ENCODE measurements at places on chromosomes 13 and 19.

GRCh38 chr13:49298903-49299605 lies 51.3 kb downstream of the CDADC1 start:
- no peak for DNase-seq

GRCh38 chr19:18435178-18435841 lies 2.6 kb downstream of the ISYNA1 start:
- DNase-seq, result no peak

DNA sequence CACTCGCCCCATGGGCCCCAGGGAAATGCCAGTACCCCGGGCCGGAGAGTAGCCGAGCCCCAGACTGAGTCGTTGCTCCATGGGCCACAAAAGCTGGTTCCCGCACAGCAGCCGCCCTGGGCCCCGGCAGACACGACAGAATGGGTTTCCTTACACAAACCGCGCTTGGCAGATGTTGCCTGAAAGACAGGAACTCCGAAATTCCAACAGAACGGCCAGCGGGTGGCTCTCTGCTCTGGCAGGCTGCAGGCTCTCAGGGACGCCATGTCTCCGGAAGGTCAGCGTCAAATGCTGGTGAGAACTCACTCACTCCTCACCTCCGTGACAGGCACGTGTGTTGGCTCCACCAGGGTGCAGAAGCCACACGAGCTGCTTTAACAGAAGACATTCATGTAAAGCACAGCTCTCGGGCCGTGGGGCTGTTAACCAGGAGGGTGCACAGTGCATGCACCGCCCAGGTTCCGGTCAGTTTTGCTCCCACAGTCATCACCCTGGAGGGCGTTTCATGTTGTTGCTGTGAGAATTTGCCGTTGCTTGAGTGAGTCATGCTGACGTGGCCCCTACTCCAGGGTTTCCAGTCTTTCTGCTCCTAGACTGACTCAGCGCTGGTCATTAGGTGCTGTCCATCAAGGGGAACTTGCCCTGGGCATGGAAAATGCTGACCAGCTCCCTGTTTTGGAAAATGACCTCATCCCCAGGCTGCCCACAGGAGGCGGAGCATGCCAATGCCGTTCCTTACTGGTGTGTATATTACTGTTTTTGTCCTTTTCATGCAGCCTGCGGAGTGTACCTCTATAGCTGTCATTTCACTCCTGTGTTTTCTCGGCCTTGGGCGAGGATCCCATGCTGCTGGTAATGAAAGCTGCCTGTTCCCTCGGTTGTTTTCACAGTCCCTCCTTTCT lies 44.8 kb downstream of the ANKRD10 start:
- no peak for DNase-seq

DNA sequence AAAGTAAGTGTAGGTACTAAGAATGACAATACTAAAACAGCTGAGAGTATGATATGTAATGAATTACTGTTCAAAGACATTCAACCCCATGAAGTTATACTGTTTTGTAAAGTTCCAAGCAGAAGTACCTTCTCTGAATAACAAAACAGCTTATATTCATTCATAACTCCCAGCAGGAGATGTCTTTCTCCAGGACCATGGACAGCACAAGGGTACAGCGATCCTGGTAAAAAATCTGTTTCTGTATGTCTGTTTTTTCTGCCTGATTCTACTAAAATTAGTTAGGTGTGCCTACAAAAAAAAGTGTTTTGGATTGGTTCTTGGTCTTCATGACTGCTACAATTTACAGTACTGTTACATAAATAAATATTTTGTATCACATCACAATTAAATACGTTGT lies 172.5 kb upstream of the SLITRK5 start:
- DNase-seq, result no peak

DNA sequence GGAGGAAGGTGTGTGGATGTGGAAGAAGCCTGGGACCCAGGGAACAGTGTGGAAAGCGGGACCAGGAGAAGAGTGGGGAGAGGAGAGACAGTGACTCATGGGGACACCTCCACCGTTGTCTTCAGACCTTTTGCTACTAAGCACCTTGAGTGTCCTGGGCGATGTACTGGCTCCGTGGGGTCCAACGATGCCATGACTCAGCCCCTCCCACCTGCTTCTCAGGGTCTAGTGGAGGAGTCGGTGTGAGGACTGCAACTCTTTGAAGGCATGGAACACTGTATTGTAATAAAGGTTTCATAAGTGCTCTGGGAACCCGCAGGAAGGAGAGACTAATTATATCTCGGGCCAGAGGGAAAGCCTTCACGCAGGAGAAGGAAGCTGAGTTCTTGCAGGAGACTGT lies 166.9 kb upstream of the KL start:
- no peak for DNase-seq

All from T-helper 1 cell (primary cell).